ENCODE measurements at places on chromosomes 16 and 17. TPM values are rescaled to one million over a fixed set of nuclear protein-coding genes. Genes with fewer than 3 reads are reported as not detected.

DNA sequence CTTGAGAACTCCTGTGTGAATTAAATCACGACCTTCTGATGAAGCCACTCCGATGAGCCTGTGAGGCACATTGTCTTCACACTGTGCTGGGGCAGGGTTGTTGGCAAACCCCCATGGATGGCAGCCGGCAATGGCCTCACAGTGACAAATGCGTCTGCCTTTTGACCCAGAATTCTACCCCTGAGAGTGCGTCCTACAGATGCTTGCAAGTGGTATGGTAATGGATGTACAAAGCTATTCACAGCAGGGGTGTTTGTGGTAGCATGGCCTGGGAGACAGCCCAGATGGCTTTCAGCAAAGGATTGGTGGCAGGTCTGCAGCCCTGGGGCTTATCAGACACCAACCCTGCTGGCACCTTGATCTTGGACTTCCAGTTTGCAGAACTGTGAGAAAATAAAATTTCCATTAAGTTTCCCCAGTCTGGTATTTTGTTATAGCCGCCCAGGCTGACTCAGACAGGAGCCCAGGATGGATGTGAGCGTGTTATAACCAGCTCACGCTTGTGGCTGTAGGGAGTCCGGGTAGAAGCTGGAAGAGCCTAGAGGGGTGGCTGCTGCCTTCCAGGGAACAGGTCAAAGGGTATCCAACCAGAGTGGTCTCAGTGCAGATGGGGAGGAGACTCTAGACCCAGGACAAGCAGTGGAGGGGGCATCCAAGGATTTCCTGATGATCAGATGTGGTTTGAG lies 10.1 kb downstream of the AFMID start:
- no peak for DNase-seq

GRCh38 chr16:297832-298231 lies 14.9 kb downstream of the PDIA2 start:
- no peak for DNase-seq

GRCh38 chr17:28476076-28476865 lies 2.8 kb downstream of the SLC13A2 start:
- DNase-seq, result no peak

DNA sequence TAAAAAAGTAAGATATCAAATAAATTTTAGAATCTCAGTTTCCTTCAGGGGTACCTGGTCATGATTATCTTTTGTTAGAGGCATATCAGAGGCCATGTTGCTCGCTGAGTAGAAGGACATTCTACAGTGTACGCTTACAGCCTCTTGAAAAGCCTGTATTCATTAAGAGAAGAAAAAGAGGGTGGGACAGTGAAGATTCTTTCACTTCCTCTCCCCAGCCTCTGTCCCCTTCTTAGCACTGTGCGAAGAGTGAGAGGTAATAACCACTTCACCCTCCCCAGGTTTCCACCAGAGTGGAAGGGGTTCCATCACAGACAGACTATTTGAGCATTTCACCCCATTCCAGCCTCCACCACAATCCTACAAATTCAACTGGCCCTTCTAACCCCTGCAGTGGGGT lies 4.8 kb upstream of the LPO start:
- no peak for DNase-seq

DNA sequence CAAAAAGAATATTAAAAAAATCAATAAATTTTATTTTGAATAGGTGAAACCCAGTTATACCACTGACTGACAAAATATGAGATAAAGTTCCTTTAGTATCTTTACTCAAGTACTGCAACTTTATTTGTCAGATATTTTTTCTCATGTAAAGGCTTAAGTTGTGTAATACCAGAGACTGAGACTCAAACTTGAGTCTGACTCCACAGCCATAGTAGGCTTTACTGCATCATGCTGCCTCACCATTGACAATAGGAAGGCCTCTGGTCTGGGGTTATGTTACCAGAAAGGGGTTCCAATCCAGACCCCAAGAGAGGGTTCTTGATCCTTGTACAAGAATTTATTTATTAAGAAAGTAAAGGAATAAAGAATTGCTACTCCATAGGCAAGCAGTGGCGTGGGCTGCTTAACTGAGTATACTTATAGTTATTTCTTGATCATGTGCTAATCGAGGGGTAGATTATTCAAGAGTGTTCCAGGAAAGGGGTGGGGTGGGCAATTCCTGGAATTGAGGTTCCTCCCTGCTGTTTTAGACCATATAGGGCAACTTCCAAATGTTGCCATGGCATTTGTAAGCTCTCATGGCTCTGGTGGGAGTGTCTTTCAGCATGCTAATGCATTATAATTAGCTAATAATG lies 187.4 kb upstream of the WSB1 start:
- DNase-seq, result no peak

GRCh38 chr16:8621222-8621571 lies 301 bp upstream of the METTL22 start:
- no peak for DNase-seq

Gene ATP2A1
- total RNA-seq, result 0.13 TPM

DNA sequence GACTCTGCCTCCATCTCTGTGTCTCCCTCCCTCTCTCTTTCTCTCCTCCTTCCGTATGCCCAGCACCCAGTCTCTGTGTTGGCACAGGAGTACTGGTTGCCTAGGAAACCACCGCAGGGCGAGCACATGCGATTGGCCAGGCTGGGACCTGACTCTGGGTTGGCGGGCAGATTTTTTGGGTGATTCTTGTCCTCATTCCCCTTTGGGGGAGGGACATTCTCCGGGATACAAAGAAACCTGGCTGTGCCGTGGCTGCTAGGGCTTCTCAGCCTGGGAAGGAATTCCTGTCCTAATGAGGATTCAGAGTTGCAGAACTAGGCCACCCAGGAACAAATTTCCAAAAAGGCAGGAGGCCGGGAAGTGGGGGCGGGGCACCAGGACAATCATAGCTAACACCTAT lies 168.9 kb downstream of the SHISA9 start:
- DNase-seq, result no peak

All from dermis microvascular lymphatic vessel endothelial cell (primary cell).